ENCODE measurements at places on chromosomes 6 and 20.

- no peak for DNase-seq
Observed at GRCh38 chr6:17178754-17179529, 77.1 kb downstream of the STMND1 start.

DNA sequence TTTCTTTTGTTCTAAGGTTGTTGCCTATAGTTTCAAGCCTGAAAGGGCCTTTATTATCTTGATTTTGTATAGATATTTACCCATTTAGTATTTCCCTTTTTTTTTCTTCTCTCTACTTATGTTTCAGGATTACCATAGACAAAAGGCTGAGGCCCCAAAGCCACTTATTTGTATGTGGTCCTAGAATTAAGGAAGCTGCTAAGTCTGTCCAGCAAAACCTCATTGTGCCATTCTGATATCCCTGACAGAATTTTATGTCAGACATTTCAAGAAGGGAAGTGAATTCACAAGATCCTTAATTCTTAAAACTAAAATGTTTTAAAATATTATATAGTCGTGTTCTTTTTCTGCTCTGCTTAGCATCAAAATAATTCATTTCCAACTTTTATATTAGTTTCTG is 6.9 kb downstream of the HAO1 start:
- DNase-seq: no peak

DNA sequence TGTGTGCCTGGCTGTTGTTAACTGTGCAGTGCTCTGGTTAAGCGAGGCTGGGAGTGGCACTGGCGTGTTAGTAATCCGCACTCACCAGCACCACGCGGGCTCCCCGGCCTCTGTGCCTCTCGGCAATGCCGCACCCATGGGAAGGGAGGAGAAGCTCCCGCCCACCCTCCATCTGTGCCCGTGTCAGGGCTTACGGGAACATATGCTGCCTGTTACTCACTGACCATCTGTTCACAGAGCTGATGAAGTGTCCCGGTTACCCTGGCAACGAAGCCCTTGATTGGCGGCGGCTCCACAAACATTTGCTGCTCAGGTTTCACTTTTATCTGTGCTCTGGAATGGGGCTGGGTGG is 114.7 kb downstream of the PSMB1 start:
- no peak for DNase-seq

GRCh38 chr20:6940048-6940447 is 172.6 kb downstream of the BMP2 start:
- DNase-seq: no peak

DNA sequence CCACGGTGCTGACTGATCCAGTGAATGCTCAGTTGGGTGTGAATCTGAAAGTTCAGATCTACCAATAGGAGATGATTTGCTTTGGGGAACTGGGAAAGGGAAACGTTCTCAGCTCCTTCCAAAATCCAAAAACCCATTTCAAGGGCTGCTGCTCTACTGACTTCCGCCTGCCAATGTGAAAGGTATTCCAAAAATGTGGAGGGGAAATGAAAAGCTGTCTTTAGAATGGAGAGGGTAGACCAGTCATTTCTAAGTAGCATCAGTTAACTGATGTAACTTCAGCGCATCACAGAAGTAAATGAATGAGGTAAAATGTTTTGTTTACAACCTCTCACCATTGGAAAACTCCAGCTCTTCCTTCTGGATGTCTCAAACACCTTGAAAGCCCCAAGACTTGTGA is 19.6 kb upstream of the EYA2 start:
- no peak for DNase-seq

DNA sequence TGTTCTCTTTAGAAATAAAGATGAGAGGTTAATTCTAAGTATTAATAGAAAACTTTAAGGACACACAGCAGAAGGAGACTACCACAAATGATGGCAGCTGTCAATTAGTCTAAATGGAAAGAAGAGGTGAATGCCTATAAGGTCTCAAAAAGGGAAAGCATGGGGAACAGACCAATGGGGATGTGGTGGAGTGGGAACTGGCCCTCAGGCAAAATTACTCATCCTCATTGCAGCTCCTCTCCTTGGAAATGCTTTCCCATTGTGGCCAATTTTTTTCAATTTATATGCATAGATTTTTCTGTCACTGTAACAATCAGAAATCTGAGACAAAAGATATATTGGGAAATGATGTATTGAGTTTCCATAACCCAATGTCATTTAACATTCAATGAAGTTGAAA is 222.9 kb upstream of the DEFB112 start:
- DNase-seq: no peak

GRCh38 chr6:134535831-134536230 is 217.9 kb upstream of the SGK1 start:
- no peak for DNase-seq

DNA sequence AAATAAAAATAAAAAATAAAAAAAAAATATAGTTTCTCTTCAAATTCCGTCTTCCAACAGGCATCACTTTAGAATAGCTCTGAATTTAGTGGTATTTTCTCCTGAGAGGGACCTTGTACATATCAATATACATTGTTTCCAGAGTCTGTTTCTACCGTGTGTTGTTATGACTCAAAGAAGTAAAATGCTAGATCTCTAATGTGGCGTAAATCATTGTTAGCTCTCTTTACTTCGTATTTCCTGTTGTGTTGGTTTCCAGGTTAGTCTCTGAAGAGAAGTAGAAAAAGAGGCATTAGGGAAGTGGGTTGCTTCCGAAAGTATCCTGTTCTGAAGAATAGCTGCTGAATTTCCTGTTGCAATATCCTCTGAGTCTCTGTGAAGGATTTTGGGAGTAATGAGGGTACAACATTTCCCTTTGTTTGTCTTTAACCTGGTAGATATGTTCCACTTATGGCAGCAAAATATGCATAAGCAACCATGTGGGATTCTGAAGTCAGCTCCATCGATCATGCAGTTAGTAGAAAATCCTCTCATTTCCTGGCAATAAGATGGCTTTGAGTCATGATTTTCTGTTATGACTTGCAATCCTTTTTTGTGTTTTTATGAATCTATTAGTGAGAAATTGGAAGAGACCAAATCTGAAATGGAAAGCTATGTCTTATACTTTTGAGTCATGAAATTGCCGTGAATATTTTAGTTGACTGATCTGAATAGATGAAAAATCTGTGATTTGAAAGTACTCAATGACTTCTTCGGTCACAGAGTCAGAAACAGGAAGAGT is 42.0 kb upstream of the MCHR2 start:
- DNase-seq: no peak

GRCh38 chr6:34065466-34066217 is 80.2 kb downstream of the GRM4 start:
- DNase-seq: no peak

DNA sequence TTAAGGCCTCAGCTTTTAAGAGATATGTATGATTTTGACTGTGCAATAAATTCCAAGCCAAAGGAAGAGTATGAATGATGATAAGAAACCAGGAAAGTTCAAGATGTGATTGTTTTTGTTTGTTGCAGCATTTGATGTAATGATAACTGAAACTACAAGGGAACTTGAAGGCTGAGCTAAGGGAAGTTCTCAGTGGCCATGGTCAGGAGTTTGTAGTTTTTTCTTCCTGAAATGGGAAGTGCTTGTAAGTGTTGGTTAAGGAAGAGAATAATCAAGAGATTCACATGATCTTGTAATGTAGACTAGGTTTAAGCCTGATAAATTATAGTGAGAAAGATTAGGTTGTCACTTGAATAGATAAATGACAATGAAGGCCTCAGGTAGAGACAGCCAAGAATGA is 53.4 kb downstream of the PTCHD4 start:
- no peak for DNase-seq

- no peak for DNase-seq
Observed at GRCh38 chr6:39224523-39225182, 4.6 kb downstream of the KCNK5 start.

All from T-helper 9 cell (primary cell).